ENCODE measurements at places on chromosomes 6 and 20. TPM values are rescaled to one million over a fixed set of nuclear protein-coding genes. Genes with fewer than 3 reads are reported as not detected.

DNA sequence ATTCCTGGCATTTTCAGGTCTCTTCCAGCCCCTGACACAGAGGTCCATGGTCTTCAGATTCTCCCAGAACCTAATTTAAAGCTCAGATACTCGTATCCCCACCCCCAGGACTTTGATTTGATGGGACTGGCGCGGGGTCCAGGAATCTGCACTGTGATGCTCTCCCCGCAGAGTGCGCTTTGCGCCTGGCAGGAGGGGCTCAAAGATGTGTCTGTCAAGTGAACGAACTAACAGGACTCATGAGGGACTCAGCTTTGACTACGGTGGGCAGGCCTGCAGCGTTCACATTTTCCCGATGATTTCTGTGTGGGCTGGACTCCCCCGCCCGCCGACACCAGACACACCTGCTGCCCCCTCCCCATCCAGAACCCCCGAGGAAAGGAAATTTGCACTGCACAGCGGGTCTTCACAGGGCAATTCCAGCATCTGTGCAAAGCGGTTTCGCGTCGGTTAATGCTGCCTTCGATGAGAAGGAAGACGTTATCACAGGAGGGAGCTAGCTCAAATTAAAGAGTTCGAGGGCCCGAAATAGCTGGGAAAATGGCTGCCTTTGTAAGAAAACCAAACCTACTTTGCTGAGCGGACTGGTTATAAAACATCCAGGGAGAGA lies 90.2 kb downstream of the ZDHHC14 start:
- no peak for DNase-seq

- DNase-seq = no peak
These were observed 4.0 kb upstream of the MCUR1 start for GRCh38 chr6:13818341-13818740.

DNA sequence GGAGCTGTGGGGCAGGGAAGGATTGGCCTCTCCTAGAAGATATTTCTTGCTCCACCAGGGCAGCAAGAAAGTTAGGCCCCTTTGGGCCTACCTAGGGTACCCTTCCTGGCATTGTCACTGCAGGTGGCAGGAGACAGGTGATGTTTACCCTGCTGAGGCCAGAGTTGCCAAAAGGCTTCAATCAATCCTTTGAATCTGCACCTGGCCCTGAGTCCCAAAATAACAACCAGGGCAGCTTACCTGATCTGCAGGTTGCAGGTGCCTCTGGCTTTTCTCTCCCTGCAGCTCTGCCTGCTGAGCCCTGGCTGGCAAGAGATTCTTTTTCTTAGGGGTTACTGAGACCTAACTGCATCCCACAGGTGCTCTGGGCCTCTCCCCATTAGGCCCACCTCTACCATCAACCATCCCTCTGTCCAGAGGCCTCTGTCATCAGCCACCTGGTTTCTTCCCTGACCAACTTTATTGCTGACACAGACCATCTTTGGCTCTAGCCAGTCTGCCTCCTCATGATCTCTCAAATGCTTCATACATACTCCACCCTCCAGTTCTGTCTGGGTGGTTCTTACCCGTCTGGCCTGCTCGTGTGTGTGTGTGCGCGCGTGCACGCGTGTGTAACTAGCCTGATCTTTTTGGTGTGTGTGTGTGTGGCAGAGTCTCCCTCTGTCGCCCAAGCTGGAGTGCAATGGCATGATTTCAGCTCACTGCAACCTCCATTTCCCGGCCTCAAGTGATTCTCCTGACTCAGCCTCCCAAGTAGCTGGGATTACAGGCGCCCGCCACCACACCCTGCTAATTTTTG lies 13.7 kb downstream of the BCL2L1 start:
- DNase-seq = no peak

DNA sequence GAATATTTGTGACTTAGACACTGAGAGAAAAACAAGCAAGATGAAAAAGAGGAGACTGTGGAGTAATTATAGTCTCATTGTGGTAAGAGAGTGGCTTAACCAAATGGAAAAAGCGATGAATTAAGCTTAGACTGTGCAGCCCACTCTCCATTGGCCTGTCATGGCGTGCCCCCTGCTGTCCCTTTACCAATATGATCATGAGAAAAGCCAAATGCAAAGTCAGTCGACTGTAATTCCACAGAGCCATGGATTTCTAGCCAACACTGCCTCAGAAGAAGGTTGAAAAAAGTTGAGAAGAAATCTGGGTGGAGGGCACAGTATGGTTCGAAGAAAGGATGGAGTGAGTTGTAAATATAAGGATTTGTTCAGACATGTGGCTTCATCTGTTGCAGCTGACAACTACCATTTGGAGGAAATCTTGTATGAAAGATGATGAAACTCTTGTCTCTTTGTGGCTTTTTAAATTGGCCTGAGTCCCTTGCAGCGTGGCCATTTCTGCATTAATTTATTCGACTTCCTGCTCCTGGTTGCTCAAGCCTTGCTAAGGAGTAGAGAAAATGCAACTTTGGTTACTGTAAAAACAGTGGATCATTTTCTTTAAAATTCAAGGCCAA lies 251.4 kb downstream of the DOK5 start:
- no peak for DNase-seq

The IER3 gene
- 18.3 TPM for polyA plus RNA-seq

- no peak for DNase-seq
These were observed 4.1 kb upstream of the AIF1 start for GRCh38 chr6:31610968-31611367.

The SLC4A11 gene
- polyA plus RNA-seq = 3.0 TPM

DNA sequence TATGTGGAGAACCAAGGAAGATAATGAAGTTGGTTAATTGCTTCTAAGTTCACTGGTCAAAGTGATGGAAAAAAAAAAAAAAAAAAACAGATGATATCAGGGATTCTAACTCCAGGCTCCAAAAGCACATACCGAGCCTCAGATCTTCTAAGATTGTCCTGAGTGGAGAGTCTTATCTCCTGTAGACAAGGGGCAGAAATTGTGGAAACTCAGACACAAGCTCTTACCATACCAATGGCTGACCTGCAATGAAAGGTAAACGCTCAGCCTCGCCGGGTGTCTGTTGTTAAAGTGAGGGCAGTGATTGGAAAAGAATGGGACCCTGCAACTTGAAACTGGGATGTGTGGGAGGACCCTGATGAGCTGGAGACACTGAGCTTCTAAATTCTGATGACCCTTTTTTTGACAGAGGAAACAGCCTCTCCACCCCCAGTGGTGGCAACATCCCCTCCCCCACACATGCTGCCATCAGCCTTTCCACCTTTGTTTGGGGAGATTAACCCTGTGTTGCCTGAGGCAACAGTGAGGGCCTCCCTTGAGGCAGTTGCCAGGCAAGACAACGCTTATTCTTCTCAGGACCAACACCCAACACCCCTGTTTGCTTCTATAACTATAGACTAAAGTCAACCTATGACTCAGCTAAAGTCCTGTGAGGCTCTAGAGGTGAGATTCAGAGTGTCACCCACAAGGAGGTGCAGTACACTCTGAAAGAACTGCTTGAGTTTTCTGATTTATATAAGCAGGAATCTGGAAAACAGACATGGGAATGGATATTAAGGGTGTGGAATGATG lies 154.0 kb downstream of the THBS2 start:
- DNase-seq = no peak

- DNase-seq = no peak
These were observed 164.4 kb upstream of the TAB2 start for GRCh38 chr6:149153100-149153499.

DNA sequence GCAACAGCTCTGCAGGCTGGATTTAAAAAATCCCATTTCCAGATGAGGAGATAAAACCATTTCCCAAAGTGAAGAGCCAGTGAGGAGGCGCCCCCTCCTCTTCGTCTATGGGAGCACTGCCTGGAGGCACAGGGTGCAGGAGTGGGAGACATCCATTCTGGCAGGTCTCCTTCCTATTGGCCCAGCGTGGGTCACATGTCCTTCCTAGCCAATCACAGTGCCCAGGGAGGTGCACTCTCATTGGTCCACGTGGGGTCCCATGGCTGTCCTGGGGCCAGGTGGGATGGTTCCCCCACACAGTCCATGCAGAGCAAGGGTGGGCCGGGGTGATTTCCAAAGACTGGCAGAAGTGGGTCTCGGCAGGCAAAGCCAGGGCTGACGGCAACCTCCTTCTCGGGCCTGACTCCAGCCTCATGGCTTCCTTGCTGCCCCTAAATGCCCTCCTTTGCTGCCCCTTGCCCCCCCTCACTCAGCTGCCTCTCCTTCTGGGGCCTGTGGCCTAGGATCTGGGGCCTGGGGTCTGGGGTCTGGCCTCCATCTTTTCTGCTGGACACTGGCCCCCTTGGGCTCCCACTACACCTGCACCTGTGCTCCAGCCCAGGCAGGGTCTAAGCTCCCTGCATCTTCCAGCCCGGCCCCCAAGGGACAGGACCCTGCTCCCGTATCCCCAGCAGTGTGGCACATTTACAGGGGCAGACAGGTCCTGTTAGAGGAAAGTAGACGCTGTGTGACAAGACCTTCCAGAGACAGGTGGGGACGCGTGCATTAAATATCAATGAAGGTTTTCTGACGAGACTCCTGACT lies 231.7 kb downstream of the TAF4 start:
- no peak for DNase-seq

The NKAIN4 gene
- polyA plus RNA-seq = 21.8 TPM

GRCh38 chr6:7166410-7167293 lies 58.9 kb downstream of the RREB1 start:
- no peak for DNase-seq

The DNAAF9 gene
- polyA plus RNA-seq = 29.8 TPM

GRCh38 chr20:12827816-12828385 lies 180.9 kb upstream of the SPTLC3 start:
- no peak for DNase-seq
